ENCODE measurements at places on chromosomes 3 and 15.

- DNase-seq, result peak; percentile 51
These were observed 35.5 kb downstream of the FBLN2 start for GRCh38 chr3:13584427-13584891.

DNA sequence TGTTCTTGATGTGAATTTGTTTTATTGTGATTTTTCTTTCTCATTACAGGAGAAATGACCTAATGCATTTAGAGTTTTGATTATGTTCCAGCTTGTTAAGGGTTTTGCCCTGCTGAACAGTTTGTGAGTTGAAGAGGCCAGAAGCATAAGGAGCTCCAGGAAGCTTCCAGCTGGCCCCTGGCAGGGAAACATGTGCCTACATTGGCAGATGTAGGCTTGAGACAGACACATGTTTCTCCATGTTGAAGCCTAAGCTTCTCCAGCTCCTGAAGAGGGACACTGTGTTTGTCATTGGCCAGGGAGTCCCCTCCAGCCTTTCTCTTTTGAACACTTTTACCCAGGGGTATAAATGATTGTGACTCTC lies 88.4 kb downstream of the ASB7 start:
- no peak for DNase-seq

DNA sequence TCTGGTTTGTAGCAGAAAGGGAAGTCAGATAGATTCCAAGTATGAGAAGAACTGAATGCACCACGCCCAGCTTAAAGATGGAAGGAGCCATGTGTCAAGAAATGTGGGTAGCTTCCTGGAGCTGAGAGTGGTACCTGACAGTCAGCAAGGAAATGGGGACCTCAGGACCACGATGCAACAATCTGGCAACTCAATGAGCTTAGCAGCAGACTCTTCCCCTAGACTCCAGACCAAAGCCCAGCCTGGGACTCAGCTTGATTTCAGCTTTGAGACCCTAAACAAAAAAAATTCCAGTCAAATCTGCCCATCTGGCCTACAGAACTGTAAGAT lies 24.4 kb downstream of the MIX23 start:
- no peak for DNase-seq

- no peak for DNase-seq
These were observed 67.1 kb downstream of the ATP2B2 start for GRCh38 chr3:10437995-10438901.

DNA sequence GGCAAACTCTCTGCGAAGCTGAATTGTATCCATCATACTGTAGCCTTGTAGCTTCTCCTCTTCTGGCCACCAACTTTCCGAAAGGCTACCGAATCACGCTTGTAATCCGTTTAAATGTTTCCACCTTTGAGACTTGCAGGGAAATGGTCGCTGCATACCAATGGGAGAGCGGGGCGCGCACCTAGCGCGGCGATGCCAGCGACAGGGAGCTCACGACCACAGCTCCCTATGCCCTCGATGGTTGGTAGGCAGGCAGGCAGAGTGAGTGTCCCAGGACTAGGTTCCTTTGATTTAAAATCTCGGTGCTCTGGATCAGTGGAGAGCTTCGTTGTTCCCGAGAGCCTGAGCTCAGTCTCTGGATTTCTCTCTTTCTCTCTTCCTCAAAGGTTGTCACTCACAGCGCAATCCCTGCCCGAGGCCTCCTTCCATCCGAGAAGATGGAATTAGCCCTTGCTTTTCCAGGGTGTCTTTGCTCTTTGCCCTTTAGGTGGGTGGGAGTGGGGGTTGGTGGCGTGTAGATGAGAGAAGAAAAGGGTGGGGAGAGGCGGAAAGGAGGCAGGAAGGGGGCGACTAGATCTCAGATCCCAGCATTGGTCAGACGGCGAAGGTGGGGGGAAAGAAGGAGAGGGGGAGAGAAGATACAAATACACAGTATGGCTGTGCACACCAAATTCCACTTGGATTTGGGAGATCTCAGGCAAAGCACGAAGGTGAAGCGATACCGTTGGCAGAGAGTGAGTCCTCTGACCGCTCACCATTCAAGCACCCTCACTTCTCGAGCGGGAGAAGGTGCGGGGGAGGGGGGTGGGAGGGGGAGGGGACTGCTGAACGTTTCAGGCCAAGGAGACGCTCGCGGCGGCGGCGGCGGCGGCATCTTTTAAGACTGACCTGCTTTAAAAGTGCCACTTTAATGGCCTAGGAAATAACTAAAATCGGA lies at the start of gene SLITRK3:
SLITRK3 (minus strand) TSS at position 745 of the 937 bp plus-strand sequence. CDS start 5,554 bp downstream, outside the sequence.
- no peak for DNase-seq

DNA sequence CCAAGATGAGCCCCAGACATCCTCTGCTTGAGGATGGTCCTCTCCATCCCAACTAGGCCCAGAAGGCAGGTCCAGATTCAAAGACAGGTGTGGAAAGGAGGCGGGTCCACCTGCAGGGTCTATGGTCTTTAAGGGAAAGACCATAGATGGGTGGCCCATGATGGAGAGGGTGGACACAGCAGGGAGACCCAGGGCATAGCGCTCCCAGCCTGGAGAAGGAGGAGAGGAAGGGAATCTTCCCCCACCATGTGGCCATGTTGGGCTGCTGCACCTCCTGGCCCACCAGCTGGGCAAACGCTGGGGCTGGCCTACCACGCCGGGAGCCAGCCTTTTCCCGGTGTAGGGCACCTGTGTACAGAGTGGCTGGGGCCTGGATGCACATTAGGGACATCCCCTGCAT lies 265.2 kb upstream of the TLE3 start:
- no peak for DNase-seq

GRCh38 chr3:71881732-71882131 lies 96.8 kb upstream of the PROK2 start:
- DNase-seq, result no peak

DNA sequence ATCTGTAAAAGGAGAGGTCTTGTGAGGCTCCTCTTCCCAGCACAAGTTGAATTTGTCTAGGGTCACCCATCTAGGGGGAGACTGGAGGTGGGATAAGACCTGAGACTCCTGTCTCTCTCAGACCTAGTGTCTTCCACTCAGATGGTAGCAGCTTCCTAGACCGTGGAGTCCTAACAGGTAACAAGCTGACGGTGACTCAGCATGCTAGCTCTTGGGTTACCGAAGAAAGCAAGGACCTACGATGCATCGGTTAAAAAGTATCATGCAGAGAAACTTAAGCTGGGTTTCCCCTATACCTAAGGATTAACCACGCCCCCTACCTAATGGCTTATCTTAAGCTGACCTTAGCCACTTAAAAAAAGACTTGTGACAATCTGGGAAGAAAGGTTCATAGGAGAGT lies 7.6 kb downstream of the LRRN1 start:
- no peak for DNase-seq

DNA sequence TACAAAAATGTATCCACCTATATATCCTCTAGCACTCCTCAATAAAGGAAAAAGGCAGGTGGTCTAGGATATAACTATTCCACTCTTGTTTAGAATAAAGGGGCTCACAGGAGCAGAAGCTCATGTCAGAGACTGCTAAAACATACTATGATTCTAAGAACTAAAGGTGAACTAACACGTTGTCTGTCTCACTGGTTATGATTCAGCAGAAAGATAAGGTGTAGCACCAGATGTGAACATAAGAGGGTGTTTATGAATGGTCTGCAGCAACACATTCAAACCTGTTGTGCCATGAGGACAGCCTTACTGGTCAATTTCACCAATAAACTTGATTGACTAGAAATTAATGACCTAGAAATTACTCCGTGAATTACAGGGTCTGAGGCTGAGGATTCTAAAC lies 4.6 kb downstream of the PEX11A start:
- DNase-seq, result no peak

GRCh38 chr15:89502867-89503595 lies 6.6 kb upstream of the RHCG start:
- DNase-seq, result no peak

GRCh38 chr3:106049821-106050220 lies 181.0 kb upstream of the CBLB start:
- DNase-seq, result no peak

DNA sequence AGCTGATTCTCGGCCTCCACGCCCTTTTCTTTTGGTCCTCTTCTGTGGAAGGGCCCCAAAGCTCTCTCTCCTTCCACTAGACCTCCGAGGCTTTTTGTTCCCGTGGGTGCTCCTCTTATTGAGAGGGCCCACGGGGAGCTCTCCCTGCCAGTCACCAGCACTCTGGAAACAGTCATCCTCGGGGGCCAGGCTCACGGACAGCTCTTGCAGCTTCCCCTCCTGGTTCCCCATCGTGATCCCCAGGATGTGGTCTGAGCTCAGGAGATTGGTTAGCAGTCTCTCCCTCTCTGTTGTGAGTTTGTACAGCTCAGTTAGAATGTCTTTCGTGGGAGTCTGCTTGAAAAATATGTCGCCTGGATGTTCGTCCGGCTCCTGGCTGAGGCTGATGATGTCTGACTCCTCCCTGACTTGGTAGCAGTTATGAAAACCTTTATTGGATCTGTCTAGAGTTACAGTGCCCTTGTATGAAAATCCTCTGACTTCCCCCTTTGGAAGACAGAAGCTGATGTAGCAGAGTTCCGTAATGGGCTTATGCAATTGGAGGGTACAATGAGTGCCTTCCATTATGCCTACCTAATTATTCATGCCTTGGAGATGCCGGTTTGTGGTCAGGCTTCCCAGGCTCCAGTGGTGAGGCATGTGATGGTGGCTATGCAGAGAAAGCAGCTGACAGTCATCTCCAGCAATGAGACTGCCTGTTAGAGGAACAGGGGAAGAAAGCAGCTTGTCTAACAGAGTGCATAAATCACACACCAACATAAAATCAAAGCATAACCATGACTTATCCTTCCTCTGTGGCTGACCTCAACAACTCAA lies 40.0 kb downstream of the FMN1 start:
- no peak for DNase-seq

DNA sequence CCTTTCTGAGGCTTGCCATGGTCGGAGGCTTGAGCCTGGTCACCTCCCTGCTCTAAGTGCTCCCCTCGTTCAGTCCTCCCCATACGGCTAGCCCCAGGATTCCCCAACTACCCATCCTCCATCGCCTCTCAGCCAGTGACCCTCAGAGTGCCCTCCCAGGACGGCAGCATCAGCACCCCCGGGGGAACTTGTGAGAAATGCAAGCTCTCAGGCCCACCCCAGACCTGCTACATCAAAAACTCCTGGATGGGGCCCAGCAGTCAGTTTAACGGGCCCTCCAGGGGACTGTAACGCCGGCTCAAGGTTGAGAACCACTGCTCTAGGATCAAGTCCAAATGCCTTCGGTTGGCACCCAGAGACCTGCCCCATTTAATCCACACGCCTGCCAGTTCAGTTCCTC lies 6.9 kb downstream of the ADAMTS17 start:
- no peak for DNase-seq

- DNase-seq, result no peak
These were observed 2.3 kb downstream of the FLNB start for GRCh38 chr3:58010562-58010961.

DNA sequence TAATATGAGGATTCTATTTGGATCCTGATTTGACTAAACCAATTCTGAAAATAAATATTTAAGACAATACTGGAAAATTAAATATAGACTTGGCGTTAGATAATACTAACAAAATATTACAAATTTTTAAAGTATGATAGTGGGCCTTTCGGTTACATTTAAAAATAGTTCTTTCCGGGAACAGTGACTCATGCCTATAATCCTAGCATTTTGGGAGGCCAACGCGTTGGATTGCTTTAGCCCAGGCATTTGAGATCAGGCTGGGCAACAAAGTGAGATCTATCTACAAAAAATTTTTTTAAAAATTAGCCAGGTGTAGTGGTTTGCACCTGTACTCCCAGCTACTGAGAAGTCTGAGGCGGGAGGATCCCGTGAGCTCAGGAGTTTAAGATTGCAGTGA lies 30.3 kb upstream of the GADL1 start:
- no peak for DNase-seq

DNA sequence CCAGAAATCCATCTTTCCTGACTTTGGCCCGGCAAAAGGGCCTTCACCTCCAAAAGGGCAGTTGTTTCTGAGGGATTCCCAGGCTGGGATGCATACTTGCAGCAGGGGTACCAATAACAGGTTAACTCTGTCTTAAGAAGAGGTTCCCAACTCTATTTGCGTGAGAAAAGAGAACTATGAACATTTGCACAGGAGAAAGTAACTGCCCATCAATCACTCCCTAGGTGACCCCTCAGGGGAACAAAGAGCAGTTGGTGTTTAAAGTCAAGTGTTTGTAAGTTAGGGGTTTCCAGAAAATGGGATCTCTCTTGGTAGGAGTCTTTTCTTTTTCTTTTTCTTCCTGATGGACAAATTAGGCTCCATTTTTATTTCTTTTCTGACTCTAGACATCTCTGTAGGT lies 97.3 kb downstream of the EPHB1 start:
- no peak for DNase-seq

DNA sequence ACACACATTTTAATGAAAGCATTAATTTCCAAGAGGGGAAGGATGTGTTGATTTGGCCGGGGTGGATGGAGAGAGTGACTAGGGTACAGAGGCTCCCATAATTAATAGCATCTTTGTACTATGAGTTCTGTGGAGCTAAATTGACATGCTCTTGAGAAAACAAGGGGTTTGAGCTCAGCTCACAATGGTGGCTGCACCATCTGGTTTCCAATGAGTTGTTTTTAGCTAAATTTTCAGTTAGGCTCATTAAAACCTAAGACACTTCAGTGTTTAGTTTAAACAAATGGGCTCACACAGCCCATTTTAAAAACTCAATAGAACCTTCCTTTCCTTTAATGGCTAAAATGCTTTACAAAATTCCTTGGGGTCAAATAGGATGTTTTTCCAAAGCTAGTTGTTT lies 199.7 kb downstream of the TNIK start:
- DNase-seq, result no peak

GRCh38 chr15:64739577-64740143 lies 35.7 kb downstream of the RBPMS2 start:
- no peak for DNase-seq

DNA sequence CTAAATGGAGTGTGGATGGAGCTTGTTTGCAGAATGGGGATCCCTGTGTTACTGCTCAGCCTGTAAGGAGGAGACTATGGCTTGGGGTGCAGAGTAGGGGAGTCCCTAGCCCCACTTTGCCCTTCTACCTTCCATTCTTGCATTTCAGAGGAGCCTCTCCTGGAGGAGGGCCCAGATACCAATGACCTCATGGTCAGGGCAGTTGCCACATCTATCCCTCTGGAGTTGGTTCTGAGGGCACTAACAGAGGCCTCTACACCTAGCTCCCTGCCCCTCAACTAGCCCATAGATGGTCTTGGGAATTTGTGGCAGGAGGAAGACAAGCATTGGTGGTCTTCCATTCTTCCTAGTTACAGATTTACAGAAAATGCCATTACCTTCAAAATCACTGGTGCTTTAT lies 6.1 kb downstream of the SKOR1 start:
- no peak for DNase-seq

GRCh38 chr3:194169595-194169994 lies 33.6 kb downstream of the HES1 start:
- DNase-seq, result no peak

- DNase-seq, result no peak
These were observed 119.9 kb downstream of the MBNL1 start for GRCh38 chr3:152388631-152389030.

DNA sequence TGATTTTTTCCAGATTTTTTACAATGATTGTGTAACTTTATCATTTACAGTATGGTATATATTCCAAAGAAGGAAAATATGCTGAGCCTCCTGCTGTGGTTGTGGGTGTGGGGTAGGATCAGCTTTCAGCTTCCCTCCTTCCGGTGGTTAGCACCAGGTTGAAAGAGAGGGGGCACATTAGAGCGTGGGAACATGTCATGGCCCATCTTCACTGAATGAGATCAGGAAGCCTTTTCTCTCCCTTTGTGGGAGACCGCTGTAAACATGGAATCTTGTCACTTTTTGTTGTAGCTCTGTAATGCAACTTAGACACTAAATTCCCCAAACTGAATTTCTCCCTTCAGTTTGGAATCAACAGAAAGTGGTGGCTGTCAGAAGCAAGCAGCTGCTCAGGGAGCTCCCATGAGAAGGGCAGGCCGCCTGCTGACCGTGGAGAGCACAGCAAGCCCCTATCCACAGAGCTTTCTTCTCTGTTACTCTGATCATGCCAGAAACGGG lies 86.7 kb upstream of the LIMD1 start:
- DNase-seq, result no peak
